Left colon (tissue), 2 donors: ENCODE measurements at places on chromosomes 4 and X.

- DNase-seq = no peak
These were observed 103.6 kb downstream of the GNL3L start for GRCh38 chrX:54633641-54634040.

- DNase-seq = no peak
These were observed 22.3 kb downstream of the TMEM31 start for GRCh38 chrX:103733017-103733416.

GRCh38 chr4:112069110-112069509 lies 76.1 kb upstream of the FAM241A start:
- no peak for DNase-seq

GRCh38 chr4:153705743-153706468 lies 21.8 kb downstream of the TLR2 start:
- no peak for DNase-seq

DNA sequence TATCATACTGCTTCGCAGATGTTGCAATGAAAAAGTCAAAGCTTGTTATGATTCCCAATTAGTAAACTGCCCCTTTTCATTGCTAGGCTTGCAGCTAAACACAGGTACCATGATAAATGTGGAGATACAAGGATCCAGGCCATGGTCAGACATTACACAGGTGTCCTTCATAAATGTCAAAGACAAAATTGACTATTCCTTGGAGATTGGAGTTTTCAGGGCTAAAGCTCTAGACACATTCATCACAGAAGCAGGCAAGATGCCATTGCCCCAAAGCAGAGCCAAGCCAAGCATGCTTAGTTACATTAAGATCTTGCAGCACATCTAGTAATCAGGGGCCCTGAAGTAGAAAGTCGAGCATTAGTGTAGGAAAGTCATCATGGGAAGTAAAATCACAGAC lies 111.3 kb upstream of the INTU start:
- no peak for DNase-seq

DNA sequence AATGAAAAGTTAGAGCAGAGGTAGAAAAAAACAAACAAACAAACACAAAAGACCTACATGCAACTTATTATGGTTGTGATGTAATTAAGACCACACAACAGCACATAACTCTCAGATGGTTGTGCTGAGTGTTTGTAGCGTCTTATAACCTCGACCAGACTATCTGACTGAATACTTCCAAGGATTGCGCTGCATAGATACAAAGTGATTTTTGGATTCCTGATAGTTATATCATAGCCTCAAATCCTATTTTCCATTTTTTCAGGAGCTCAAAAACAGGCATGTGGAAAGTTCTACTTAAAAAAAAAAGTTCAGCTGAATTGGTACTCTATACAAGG lies 236.1 kb downstream of the SPRY1 start:
- no peak for DNase-seq

DNA sequence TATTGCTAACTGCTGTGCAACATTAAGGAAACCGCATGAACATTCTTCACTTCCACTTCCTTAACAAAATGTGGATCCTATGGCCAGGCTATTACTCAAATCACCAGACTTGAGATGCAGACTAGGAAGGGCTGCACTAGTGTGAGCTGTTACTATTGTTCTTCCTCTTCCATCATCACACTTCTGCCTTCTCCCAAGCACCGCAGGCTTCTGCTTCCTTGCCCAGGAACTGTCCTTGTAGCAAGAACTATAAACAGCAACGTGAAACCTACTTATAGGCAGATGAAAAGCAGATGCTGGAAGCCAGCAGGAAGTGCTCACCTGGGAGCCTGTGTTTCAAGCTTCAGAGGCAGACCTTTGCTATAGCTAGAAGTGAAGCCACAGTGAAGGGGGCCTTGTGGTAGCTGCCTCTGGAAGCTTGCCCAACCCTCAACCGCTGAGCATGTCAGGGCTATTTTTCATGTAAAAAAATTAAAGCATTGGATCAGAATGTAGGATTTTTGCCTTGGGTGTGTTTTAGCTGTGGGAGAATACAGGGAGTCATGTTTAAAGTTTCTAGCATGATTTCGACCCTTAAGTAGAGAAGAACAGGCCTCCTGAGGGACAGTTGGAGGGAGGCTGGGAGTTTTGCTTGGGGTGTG lies 43.9 kb downstream of the CLNK start:
- DNase-seq = no peak

DNA sequence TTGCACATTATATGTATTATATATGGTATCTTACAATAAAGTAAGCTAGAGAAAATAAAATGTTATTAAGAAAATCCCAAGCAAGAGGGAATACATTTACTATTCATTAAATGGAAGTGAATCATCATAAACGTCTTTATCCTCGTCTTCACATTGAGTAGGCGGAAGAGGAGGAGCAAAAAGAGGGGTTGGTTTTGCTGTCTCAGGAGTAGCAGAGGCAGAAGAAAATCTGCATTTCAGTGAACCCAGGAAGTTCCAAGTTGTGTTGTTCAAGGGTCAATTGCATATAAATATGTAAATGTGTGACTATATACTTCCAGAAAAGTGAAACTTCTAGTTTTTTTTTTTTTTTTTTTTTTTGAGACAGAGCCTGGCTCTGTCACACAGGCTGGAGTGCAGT lies 301.4 kb downstream of the TMA16 start:
- no peak for DNase-seq

DNA sequence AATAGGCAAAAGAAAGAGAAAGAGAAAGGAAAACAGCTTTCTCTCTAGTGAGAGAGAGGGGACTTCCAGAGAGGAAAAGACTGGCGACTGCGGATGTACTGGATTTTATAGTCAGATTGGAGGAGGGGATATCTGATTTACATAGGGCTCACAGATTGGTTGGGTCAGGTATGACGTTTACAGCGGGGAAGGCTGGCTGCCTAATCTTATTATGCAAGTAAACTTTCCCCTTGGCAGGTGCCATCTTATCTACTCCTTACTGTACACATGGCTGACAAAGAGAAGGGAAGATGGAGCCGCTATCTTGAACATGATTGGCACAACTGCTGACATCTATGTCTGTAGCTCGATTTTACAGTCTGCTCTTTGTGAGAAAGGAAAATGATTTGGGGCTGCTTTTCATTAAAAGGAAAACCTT lies 25.4 kb downstream of the RBPJ start:
- DNase-seq = no peak

GRCh38 chr4:61411241-61411640 lies 211.1 kb downstream of the ADGRL3 start:
- no peak for DNase-seq

GRCh38 chr4:109879081-109879480 lies 31.2 kb downstream of the LRIT3 start:
- no peak for DNase-seq
